Smooth muscle cell of the brain vasculature (primary cell): ENCODE measurements at places on chromosomes 6 and 20.

DNA sequence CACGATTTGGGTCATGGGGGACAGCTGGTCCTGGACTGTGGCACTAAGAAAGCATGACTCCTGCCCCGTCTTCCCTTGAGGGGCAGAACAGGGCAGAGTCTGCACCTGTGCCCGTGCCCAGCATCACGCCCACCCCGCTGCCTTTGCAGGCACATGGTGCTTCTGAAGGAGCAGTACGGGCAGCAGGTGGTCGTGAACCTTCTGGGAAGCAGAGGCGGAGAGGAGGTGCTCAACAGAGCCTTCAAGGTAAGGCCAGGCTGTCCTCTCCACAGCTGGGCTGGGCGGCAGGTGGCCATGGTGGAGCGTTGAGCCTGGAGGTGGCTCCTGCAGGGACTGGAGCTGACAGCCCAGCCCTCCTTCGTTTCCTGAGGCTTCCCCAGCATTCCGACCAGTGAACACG, 77.4 kb downstream of the SYNJ2 start:
- no peak for DNase-seq

DNA sequence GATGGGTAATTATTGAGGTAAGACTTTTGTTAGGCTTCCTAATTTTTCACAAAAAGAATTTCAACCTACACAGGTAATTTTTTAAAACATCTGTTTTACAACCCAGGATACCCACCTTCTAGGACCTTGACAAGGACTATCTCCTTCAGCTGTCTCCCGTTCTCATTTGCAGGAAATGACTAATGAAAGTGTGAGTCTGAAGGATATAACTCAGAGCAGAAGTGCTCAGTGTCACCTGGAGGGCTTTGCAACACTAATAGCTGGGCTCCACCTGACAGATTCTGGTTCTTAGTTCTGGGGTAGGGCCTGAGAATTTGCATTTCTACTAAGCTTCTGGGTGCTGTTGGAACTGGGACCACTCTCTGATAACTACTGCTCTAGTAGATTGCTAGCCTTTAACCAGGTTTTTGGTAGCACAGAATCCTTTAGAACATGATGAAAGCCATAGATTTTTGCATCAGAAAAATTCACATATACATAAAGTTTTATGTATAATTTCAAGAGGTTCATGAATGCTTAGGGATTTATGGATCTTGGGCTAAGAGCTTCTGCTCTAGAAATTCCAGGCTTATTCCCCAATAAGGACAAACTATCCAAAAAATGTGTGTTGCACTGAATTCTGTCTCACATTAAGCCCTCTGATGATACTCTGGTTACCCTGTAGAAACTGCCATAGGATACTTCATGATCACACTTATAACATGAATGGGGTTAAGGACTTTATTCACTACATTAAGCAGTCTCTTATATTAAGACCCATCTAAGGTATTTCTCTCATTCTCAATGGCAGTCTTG, 30.3 kb downstream of the AK9 start:
- DNase-seq, result no peak

- no peak for DNase-seq
These were observed 44.3 kb upstream of the REV3L start for GRCh38 chr6:111527367-111527766.

DNA sequence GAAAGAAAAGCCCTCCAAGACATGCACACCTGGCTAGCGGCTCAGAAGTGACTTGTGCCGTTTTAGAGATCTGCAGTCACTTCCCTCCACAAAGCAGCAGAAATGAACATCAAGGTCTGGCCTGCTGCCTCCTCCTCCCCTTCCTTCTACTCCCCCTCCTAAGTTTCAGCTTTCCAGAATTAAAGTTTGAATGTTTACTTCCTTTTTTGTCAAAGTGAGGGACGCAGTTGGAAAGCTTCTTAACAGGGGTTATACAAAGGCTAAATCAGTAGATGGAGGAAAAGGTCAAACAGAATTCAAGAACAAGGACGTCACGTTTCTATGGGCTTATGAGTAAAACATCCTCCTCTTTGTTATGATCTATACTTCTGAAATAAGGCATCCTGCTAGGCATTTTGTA, 227.7 kb downstream of the SLC35F1 start:
- no peak for DNase-seq

DNA sequence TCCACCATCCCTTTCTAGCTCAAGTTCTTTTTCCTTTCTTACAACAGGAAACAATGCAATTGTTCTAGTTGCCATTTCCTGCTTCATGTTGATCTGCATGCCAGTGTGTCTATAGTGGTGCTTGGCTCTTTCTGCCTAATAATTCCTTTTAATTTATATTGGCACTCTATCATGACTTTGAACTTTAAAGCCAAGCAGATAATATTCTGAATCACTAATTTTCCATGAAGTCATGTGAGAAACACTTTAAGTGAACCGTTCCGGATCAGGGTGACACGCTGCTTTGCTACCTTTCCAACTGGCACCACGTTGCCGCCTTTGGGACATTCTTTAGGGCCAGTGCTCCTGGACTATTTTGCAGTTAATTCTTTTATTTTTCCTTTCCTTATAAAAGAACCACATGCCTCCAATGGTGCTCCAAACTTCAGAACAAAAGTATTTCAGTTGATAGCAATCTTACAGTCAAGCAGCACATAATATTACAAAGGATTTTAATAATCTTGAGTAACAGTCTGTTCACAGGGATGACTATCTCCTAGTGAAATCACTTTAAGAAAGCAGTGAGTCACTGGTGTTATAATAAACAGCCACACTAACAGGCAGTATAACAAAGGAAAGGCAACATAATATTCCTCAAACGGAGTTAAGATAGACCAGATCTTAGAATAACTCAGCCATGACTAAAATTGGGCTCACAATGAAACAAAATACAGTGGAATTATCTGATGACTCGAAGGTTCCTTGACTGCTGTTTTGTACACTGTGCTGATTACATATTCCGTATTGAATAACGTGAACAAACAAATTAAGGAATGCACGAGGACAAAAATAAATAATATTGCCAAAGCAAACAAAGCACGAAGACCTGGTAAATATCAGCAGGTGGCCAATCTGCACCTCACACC, 19.0 kb upstream of the BLOC1S5 start:
- no peak for DNase-seq

DNA sequence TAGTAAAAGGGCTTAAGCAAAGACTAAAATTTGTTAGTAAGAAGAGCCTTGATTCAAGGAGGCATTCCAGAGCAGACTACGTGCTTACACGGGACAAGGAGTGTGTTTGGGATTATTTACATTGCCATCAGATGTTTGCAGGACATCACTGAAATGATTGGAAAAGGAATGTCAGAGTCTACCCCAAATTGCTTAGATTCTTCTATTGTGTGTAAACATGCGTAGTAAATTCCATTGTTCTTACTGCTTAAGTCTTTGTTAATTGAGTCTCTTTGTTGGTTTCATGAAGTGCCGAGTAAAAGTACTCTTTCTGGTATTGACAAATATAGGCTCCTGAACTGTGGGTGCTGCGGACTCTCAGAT, 60.5 kb downstream of the CD83 start:
- no peak for DNase-seq

DNA sequence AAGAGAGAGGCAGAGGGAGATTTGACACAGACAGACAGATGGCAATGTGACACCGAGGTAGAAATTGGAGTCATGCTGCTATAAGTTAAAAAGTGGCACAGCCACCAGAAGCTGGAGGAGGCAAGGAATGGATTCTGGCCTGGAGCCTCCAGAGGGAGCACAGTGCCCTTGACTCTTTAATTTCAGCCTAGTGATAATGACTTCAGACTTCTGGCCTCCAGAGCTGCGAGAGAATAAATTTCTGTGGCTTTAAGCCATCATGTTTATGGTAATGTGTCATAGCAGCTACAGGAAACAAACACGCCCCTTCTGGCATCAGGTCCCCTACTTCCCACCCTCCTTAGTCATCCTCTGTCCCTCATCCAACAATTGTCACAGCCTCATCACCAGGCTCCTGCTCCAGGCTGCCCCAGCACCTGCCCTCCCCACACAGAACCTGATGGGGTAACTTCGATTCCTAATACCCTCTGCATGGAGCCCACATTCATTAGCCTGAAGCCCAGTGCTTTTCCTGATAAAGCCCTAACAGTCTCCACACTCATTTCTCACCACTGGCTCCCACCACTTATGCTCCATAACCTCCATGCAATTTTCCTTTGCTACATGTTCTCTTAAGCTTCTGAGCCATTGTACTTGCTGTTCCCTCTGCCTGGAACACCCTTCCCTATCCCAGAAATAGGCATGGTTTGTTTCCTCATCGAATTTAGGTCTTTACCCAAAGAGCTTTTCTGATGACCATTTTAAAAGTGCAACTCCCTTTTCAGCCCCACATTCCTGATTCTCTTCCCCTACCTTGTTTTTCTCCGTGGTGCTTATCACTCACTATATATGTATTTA, 69.7 kb upstream of the TOX2 start:
- DNase-seq, result no peak

DNA sequence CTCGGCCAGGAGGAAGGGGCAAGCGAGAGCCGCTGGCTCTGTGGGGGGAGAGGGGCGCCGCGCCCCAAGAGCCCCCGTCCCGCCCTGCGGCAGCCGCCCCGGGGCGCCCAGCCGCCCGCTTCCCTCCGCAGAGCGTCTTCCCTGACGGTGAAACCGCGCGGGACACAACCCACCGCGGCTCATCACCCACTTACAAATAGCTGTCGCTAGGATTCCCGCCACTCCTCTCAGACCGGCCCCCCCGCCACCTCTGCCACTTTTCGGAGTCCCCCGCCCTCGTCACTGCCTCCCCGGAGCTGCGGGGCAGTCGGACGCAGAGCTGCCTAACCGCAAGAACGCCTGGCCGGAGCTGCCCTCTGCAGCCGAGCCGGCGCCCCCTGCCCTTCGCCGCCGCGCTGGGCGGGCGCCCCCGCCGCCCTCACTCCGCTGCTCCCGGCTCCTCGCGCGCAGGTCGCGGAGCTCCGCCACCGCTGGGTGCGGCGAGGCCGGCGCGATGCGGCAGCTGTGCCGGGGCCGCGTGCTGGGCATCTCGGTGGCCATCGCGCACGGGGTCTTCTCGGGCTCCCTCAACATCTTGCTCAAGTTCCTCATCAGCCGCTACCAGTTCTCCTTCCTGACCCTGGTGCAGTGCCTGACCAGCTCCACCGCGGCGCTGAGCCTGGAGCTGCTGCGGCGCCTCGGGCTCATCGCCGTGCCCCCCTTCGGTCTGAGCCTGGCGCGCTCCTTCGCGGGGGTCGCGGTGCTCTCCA, at the start of gene SLC35D3:
SLC35D3 (plus strand) TSS at position 366 of the 749 bp plus-strand sequence; CDS start at position 494, 128 bp downstream.
- DNase-seq, result no peak

DNA sequence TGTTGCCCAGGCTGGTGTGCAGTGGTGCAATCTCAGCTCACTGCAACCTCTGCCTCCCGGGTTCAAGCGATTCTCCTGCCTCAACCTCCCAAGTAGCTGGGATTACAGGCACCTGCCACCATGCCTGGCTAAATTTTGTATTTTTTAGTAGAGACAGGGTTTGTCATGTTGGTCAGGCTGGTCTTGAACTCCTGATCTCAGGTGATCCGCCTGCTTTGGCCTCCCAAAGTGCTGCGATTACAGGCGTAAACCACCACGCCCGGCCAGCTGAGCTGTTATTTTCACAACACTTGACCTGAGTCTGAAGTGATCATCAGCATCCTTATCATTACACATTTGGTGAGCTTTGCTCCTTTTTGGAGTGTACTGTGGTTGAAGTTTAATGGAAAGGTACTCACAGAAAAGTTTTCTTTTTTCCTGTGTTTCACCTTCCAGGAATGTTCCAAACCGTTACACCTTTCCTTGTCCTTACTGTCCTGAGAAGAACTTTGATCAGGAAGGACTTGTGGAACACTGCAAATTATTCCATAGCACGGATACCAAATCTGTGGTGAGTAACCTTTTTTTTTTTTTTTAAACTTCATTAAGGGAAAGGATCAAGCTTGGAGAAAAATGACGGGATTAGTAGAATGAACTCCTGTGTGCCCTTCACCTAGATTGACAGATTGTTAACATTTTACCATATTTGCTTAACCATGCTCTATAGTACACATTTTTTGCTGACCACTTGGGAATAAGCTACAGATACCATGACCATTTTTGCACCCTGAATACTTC, 9.7 kb downstream of the RNF114 start:
- DNase-seq, result no peak

DNA sequence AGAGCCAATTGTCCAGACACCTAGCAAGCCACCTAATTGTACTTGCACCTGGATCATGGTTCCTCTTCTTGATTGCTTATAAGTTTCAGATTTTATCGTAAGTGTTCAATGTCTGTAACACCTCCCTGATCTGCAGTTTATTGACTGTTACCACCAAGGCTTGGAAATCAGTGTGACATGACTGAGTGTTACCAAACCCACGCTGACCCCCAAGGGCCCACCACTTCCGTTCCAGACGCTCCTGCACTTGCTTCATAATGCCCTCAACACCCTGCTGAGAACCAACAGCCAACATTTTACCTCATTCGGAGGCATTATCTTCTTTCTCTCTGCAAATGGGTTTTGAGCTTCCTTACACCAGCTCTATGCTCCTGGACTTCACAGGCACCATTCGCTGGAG, 6.3 kb downstream of the CCR6 start:
- no peak for DNase-seq

GRCh38 chr6:40419946-40420728, 167.0 kb downstream of the LRFN2 start:
- DNase-seq, result no peak

GRCh38 chr6:135008072-135008940, 46.3 kb downstream of the HBS1L start:
- DNase-seq, result no peak

- no peak for DNase-seq
These were observed 1.4 kb downstream of the JPH2 start for GRCh38 chr20:44185574-44185973.

DNA sequence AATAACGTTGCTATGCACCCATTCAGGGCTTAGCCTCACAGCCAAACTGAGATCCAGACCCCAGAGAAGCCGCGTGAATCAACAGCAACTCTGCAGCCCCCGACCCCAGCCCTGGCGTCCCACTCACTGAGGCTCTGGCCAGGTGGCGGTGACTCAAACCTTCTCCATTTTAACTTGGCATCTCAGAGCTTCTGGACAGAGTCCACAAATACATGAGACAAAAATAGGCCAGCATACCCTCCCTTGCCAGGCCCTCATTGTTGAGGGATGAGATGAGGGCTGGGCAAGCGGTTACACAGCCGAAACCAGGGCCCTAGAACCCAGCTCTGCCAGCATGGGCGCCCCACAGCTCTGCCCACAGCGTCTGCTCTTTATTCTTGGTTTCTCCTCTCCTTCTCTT, 118.4 kb downstream of the MYLK4 start:
- DNase-seq, result no peak

GRCh38 chr6:137494988-137495702, 951 bp upstream of the OLIG3 start:
- DNase-seq, result no peak

GRCh38 chr6:2733324-2733723, 17.4 kb downstream of the MYLK4 start:
- DNase-seq, result no peak
